ENCODE measurements at places on chromosomes 7 and 10. TPM values are rescaled to one million over a fixed set of nuclear protein-coding genes. Genes with fewer than 3 reads are reported as not detected.

The TMEM229A gene
- total RNA-seq, result not detected

The PRRT4 gene
- total RNA-seq, result 0.42 TPM

The BAMBI gene
- 8.0 TPM for total RNA-seq

The POLR2J2 gene
- total RNA-seq, result 2.0 TPM

The ATP5MK gene
- total RNA-seq, result 447 TPM

The RET gene
- 3.8 TPM for total RNA-seq

The PYROXD2 gene
- total RNA-seq, result 10.2 TPM

The ICA1 gene
- 5.4 TPM for total RNA-seq

The CLRN3 gene
- total RNA-seq, result not detected

The KCND2 gene
- 0.83 TPM for total RNA-seq

The PPP1R17 gene
- not detected for total RNA-seq

The GRM3 gene
- not detected for total RNA-seq

The GPRIN2 gene
- total RNA-seq, result not detected

The AGAP5 gene
- 2.9 TPM for total RNA-seq

The CRTAC1 gene
- total RNA-seq, result 5.8 TPM

The ABI1 gene
- total RNA-seq, result 57.7 TPM

The ELFN1 gene
- 1.7 TPM for total RNA-seq

The GPER1 gene
- total RNA-seq, result 19.9 TPM

The TUBB8 gene
- not detected for total RNA-seq

The LEP gene
- total RNA-seq, result not detected

The GPR158 gene
- 0.06 TPM for total RNA-seq

The DTX2 gene
- total RNA-seq, result 35.2 TPM

The FGFR2 gene
- total RNA-seq, result 59.6 TPM

The LRRTM3 gene
- 0.42 TPM for total RNA-seq

The ASB10 gene
- total RNA-seq, result not detected

The RBP4 gene
- not detected for total RNA-seq

Measured in esophagus muscularis mucosa (tissue), 4 donors.